ENCODE measurements at places on chromosomes 2 and 18.

- DNase-seq = no peak
These were observed 654.9 kb upstream of the SYT4 start for GRCh38 chr18:43932140-43932539.

- DNase-seq = no peak
These were observed 347.9 kb downstream of the METTL4 start for GRCh38 chr18:2223449-2223848.

- no peak for DNase-seq
These were observed 96.7 kb downstream of the TMEM163 start for GRCh38 chr2:134621939-134622705.

- no peak for DNase-seq
These were observed 446.1 kb downstream of the ZNF804A start for GRCh38 chr2:185044323-185044874.

GRCh38 chr2:67212203-67212602 lies 184.9 kb upstream of the ETAA1 start:
- DNase-seq = no peak

- no peak for DNase-seq
These were observed 258.6 kb upstream of the CRIM1 start for GRCh38 chr2:36097022-36097421.

DNA sequence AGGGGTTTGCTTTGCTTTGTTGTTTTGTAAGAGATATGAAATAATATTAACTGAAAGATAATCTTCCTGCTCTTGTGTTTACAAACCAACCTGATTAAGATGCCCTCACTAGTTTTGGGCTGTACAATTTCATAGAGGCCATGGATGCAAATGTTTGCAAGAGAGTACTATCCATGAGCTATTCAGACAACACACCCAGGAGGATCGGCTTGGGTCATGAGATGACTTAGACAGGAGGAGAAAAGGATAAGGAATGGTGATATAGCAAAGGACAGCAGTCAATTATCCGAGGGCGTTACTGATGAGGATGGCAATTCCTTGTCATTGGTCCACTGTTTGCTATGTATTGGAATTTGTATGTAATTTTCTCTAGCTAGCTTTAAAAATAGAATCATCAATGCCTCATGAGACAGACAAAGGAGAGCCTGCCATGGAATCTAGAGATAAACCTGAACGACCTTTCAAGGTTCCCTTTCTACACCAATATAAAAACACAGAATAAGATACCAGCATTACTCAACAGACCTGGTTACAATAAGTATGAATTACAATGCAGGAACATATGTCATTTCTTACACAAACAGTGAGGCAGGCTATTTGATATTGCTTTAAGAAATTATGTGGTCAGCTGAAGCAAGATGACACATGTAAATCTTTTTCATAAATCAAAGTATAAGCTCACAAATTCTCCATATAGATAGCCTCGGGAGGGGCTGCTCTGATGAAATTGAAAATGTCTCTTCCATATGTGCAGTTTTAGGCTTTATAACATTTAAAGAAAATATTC lies 54.4 kb upstream of the SOS1 start:
- DNase-seq = no peak

DNA sequence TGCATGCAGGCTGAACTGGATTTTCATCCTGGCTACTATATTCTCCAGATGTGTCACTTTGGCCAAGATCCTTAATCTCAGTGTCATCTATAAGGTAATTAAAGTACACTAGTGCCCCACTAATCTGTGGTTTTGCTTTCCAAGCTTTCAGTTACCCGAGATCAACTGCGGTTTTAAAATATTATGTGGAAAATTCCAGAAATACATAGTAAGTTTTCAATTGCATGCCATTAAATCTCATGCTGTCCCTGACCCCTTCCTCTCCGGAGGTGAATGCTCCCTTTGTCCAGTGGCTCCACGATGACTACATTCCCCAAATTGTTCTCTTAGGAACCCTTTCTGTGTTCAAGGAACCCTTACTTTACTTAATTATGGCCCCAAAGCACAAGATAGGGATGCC lies 5.3 kb upstream of the TYMS start:
- DNase-seq = no peak

GRCh38 chr2:215758691-215759090 lies 254.7 kb downstream of the MREG start:
- no peak for DNase-seq

DNA sequence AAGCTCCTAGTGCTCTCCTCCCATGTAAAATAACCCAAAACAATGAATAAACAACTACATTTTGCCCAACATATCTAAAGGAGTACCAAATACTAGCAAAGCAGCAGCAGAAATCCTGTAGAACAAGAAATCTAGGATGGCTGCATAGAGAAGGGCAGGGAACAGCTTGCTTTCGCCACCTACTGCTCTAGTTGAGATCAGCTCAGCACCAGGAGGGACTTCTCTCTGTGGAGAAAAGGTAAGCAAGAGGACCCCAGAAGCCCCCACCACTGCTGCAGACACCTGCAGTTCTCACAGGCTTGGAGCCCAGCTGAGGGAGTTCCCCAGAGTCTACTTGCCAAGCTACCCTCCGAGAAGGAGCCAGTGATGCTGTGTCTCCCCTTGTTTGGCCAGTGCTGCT lies 243.0 kb upstream of the CHST9 start:
- DNase-seq = no peak

- no peak for DNase-seq
These were observed 375.2 kb upstream of the MYT1L start for GRCh38 chr2:2706306-2706705.

GRCh38 chr2:105118960-105119359 lies 81.1 kb downstream of the MRPS9 start:
- DNase-seq = no peak

DNA sequence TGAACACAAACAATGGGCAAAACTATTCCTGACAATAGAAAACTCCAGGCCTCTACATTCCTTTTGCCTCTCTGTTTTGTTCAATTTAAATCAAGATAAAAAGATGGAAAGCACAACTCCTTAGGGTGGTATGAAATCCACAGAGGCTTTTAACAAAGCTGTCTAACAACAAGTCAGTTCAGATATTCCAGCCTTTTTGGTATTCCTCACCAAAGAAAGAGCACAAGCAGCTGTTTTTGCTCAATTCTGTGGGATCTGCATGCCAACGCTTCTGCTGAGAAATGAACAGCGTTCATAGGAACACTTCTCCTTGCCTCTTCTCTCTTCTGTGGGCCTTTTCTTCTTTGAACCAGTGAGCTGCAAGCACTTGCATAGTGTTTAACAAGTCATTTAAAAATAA lies 411.6 kb upstream of the TCF4 start:
- no peak for DNase-seq

Measured in stimulated activated CD4-positive, alpha-beta T cell treated with anti-CD3 and anti-CD28 coated beads, Interleukin-2, amount 100 ng/mL, for 48 hours (primary cell).